ENCODE measurements at places on chromosomes 5 and 9.

GRCh38 chr5:3996707-3997336, 401.2 kb downstream of the IRX1 start:
- DNase-seq, result no peak

DNA sequence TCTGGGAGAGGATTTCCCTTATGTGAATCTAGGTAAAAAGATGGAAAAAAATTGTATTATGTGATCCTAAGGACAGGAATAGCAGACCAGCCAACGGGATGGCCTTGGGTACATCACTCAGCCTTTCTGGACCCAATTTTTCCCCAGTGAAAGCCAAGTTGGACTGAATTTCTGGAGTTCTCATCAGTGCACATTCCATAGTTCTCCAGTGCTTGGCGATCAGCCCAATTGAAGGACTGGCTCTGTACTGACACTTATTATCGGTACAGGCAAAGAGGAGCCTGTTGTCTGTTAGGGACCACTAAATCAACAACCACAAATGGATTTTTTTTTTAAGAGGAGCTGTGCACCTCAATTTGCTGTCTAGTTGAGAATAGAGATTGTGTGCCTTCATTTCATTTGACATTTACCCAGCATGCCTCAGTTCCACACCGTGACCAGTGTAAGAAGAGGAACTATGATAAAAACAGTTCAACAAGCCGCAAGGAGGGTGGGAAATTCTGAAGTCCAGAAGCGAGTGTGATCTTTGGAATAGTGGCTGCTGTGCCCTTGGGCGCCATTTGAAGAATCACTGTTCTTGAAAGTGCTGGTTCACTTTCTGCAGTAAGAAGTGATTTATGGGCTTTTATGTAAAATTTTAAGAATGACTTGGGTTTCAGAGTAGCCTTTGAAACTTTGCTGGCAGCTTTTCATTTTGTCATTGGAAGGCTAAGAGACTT, 8.0 kb downstream of the ARL10 start:
- no peak for DNase-seq

- DNase-seq, result no peak
These were observed 36.1 kb upstream of the RANBP6 start for GRCh38 chr9:6051511-6051950.

DNA sequence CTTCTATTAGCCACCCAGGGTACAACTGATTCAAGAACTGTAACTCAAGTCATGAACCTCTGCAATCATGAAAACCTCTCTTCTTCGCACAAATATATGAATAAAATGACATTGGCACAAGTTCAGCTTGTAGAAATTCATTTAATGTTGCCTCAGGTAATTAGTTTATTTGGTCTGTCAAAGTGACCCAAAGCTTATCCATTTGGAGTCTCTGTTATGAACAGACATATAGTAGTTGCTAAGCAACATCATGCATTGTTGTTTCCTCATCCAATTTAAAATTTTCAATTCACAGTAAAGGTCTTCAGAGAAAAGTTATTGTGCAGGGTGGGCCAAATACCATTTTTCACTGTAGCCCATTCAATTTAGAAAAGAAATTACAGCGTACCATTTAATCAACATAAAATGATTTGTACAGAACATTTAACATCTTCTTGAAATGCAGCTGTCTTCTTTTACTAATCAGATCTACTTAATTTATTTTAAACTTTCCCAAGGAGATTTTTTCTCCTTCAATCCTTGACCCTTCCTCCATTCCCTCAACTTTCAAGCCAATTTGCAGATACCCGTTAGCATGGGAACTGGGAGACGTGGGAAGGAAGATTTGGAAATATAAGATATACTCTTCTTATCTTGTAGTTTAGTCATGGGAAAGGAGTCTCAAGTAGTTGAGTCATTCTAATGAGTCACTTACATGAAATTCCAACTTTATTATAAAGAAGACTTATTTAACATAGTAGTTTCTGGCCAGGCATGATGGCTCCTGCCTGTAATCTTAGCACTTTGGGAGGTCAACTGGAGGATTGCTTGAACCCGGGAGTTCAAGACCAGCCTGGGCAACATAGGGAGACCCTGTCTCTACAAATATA, 231.3 kb downstream of the ATPSCKMT start:
- no peak for DNase-seq

DNA sequence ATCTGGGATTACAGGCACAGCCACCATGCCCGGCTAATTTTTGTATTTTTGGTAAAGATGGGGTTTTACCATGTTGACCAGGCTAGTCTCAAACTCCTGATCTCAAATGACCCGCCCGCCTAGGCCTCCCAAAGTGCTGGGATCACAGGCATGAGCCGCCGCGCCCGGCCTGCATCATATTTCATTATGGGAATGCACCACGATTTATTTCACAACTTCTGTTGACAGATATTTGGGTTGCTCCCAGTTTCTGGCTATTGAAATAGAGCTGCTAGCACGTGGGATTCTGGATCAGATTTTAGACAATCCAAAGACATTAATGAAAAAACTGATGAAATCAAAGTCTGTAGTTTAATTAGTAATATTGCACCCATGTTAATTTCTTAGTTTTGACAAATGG, 48.4 kb upstream of the FUBP3 start:
- no peak for DNase-seq

DNA sequence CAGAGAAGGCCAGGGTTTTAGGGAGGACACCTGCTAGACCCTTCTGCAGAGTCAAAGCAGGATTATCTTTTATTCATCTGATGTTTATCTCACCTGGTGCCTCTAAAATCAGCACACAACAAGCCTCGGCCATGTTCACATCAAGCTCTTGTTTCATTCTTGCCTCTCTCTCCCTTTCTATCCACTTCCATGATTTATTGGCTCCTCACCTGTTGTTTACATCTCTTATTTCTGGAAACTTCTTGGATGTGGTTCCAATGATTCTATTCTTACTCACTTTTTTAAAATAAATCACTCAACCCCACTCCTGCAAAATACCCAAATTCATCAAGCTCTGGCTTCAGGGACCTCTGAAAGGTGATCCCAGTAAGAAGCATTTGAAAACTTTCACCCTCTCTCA, 407.0 kb upstream of the KLF4 start:
- DNase-seq, result no peak

DNA sequence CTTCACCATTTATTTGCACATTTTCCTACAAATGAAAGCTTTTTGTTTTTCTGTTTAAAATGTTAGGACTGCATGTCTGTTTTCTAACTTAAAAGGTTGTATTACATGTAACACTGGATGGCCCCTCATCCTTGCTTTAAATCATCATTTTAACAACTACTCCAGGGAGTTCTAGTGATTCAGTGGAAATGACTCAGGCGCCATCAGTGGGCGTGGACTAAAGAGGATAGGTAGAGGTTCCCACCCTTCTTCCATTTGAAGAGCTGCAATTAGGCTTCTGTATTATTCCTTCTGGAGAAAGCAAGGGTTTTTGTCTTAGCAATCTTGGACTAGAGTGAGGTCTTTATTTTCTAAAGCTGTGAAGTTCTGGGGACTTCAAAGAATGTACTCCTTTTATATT, 213.7 kb downstream of the TMEM38B start:
- no peak for DNase-seq

DNA sequence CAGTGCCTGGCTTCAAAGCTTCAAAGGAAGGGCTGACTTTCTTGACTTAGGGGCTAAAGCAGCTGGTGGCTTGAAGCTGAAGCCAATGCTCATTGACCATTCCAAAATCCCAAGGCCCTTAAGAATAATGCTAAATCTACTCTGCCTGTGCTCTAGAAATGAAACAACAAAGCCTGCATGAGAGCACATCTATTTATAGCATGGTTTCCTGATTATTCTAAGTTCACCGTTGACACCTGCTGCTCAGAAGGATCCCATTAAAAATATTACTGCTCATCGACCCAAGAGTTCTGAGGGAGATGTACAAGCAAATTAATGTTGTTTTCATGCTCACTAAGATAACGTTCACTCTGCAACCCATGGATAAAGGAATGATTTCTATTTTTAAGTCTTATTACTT, 6.7 kb downstream of the TMEM174 start:
- DNase-seq, result no peak

DNA sequence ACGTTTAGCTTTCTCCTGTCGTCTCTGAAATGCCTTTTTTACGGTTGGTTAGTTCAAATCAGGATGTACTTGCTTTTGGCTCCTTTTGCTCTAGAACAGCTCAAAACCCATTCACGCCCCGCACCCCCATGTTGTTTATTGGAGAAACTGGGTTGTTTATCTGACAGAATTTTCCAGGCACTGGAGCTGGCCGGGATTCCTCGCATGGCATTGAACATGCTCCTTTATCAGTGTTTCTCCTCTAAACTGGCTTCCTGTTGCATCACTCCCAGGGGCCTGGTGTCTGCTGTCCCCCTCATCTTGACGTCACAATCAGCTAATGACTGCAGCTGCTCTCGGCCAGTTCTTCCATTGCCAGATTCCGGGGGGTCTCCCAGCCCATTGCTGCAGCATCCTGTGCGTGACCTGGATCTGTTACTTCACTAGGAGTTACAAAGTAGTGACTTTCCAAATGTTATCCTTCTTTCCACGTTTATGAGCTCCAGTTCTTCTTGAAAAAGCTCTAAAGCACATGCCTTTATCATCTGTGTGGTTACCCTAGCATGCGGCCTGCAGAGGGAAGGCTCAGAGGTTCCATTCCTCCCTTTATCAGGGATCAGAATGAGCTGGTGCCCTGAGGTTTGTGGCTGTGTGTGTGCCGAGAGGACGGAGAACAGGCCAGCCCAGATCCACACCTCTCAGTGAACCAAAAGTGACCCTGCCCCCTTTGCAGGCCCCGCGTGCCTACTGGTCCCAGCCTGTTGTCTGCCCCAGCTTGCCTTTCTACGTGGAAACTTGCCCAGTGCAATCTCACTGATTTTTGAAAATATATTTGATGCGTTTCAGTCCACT, 27.5 kb downstream of the FAM163B start:
- DNase-seq, result no peak

DNA sequence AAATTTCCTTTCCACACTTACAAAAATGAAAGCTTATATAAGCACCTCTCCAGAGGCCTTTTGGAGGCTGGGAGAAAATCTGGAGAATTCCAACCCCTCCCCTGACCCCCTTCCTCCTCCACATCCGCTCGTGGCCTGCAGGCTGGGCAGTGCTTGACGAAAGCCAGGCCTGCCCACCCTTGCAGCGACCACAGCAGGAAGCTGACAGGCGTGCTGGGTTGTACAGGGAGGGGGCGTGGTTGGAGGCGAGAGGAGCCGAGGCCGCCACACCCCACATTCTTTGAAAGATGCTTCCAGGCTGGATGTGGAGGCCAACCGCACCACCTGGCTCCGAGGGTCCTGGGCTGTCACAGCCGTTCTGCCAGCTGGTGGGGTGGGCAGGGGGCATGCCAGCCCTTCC, 47.8 kb upstream of the IER5L start:
- peak; percentile 49 for DNase-seq

- DNase-seq, result no peak
These were observed 125.9 kb upstream of the FSTL4 start for GRCh38 chr5:133738271-133738670.

DNA sequence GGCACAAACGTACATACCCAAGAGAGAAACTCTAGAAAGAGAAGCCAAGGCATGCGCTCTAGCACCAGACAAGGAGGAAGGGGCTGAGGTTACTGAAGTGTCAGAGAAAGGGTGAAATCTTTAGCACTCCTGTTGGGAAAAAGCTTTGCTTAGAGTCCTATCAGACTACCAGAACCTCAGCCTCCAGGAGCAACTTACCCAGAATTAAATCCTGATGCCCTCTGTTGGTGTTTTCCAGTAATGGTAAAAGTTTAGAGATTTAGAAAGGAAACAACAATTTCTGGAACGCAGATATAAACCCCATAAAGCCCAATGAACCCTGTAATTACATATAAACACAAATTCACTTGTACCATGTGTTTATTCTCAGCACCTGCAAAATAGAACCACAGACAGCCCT, 33.2 kb upstream of the ASTN2 start:
- no peak for DNase-seq

DNA sequence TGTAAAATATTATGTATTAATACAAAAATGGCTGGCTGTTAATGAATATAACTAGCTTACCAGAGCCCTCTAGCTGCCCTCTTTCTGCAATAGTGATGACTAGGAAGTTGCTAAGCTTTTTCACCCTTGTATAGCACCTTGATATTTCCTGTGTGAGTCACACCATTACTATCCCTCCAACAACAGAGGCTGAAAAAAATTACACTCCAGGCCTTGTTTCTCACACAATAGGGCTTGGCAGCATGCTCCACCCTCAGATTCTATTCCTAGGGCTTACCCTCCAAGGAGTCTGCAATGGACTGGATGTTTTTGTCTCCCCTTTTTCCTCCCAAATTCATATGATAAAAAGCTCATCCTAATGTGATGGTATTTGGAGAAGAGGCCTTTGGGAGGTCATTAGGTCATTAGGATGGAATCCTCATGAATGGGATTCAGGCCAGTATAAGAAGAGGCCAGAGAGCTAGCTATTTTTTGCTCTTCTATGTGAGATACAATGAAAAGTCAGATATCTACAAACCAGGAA, 184.6 kb upstream of the MAP1B start:
- no peak for DNase-seq

- DNase-seq, result peak; percentile 10
These were observed 31.1 kb downstream of the DYNC2I2 start for GRCh38 chr9:128625391-128626146.

DNA sequence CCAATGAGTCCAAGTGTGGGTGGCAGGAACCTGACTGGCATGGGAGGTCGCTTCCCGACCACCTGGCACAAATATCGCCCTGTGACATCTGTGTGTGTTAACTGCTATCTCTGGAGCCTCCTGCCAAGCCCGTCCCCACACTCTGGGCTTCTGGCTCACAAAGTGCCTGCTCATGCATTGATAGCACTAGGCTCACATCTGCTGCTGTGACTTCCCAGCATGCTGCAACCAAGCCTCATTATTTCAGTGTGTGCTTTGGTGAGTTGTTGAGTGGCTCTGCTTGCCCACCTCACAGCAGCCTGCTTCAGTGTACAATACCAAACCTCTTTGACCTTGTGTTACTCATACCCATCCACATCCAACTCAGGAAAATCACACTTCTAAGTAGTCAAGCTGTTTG, 139.8 kb downstream of the APBA1 start:
- no peak for DNase-seq

GRCh38 chr5:31119938-31120641, 73.4 kb upstream of the CDH6 start:
- DNase-seq, result no peak

DNA sequence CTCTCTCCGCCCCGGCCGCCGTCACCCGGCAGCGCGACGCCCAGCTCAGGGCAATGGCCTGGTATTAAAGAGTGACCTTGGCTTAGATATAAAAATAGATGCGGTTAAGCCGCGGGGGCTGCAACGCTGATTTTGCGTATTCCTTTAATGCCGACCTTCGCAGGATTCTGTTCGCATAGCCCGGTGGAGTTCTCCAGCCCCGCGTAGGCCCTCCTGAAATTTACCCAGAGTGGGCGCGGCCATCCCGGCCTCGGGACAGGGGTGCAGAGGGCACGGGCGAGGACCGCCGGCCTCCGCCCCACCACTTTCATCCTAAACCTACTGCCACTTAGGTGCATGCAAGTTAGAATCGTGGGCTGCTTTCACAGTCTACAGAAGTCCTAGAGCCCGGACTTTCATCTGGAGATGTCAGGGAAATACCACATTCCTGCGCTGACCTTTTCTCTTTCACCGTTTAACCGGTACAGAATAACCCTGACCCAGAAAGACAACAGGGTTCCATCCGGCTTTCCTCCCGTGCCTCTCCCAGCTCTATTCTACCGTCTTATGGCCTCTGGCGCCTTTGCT, 492 bp upstream of the FAM169A start:
- no peak for DNase-seq
